ENCODE measurements at places on chromosomes 6 and 20.
A peak's percentile ranks its signal among the peaks of the same experiment; 100 is the strongest.

GRCh38 chr20:45036044-45036755 lies 64.7 kb downstream of the KCNS1 start:
- DNase-seq, result no peak

DNA sequence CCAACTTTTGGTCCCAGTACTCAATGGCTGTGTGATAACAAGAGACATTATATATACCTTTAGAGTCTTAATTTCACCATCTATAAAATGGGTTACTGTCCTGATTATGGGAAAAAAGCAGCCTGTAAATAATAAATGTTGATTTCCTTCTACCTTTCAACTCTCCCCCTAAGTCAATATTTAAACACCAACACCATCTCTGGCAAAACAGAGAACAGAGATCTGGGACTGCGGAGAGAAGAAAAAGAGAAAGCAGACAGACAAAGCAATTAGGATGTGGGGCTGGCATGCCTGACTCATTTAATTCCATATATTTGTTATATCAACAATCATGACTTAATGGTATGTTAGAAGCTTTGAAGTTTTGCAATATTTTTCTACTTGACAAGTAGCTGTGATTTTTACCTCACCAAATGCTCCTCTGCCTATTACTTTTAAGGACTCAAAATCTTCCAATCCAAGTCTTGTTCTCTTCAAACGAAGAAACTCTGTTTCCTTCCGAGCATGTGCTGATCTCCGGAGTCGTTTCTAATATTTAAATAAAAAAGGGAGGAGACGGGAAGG lies 23.3 kb downstream of the STK38 start:
- no peak for DNase-seq

GRCh38 chr20:54105653-54106052 lies 35.3 kb upstream of the BCAS1 start:
- DNase-seq, result no peak

DNA sequence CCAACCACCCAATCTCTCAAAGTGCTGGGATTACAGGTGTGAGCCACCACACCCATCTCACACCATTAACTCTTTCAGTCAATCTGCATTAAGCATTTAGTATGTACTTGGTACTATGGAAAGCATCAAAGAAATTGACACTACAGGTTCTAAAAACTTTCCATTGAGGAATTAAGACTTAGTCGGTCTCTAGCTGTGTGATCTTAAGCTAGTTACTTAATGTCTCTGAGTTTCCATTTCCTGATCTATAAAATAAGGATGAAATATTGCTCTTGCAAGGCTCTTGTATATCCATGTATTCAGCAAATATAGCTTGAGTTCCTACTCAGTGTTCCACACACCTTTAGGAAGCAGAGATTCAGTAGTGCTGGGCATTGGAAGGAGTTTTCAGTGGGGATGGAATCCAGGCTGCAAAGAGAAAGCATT lies 48.9 kb upstream of the NCOA3 start:
- no peak for DNase-seq

DNA sequence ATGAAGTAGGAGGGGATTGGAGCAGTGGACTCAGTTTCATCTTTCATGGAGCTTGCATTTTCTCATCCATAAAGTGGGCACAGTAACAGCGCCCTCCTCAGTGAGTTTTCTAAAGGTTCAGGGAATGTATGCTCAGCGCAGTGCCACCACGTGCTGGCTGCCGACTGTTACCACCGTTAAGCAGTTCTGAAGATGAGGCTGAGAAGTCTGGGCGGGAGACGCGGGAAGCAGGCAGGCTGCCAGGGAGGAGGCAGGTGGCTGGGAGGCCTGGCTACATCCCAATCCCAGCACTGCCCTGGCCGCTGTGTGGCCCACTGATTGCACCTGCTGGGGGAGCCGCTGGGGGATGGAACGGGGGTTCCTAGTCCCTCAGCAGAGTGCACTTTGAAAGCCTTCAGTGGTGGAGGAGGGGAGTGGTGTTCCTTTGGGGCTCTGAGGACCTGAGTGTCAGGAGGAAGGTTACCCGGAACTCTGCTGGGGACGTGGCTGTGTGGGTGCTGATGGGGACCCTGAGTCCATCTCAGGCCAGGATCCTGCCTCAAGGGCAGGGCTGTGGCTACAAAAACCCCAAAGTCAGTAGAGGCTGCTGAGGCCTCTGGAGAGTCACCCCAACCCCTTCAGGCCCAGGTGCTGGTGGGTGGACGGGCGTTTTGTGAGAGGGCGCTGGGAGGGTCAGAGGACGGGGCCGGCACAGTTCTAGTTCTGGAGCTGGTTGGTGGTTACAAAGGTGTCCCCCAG lies 28.0 kb upstream of the PHACTR3 start:
- peak; percentile 32 for DNase-seq

- DNase-seq, result no peak
Observed at GRCh38 chr6:9745476-9745875, 669.4 kb downstream of the TFAP2A start.

DNA sequence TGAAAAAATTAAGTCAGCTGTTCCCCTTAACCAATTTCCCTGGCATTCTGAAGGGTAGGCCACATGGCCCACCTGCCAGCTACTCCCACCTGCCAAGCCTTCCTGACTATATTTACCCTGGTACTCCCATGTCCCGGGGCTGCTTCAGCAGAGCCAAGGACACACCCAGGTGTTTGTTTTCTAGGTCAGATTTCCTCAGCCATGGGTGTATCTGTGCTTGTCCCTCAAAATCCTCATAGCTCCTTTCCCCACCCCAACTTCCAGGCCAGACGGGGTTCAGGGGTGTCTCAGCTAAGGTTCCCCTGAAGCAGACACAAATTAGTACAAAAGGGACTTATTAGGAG lies 139.4 kb upstream of the CDYL start:
- DNase-seq, result no peak

DNA sequence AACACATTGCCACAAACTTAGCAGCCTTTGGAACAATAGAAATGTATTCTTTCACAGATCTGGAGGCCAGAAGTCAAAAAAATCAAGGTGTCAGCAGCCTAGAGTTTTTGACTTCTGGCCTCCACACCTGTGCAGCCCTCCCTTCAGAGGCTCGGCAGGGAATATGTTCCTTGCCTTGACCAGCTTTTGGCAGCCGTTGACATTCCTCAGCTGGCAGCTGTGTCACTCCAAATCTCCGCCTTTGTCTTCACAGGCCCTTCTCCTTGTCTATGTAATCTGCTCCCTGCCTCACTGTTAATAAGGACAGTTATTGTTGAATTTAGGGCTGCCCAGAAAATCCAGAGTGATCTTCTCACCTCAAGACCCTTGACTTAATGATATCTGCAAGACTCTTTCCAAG lies 17.2 kb upstream of the AHI1 start:
- DNase-seq, result peak; percentile 21

DNA sequence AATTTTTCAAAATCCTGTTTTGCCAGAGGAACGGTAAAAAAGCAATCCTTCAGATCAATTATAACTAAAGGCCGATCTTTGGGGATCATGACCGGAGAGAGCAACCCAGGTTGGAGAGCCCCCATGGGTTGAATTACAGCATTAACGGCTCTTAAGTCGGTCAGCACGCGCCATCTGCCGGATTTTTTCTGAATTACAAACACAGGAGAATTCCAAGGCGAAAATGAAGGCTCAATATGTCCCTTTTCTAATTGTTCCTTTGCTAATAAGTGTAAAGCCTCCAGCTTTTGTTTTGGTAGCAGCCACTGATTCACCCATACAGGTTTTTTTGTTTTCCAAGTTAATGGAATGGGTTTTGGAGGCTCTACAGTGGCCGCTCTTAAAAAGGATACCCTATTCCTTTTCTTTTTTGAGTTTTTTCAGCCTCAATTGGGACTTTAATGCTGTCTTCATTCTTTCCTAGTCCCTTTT lies 16.9 kb upstream of the PTCRA start:
- peak; percentile 68 for DNase-seq

- DNase-seq, result peak; percentile 28
Observed at GRCh38 chr6:27251606-27252251, 4.2 kb downstream of the PRSS16 start.

GRCh38 chr6:111775145-111775922 lies 97.9 kb downstream of the FYN start:
- no peak for DNase-seq

- no peak for DNase-seq
Observed at GRCh38 chr6:9195322-9195721, 760.0 kb upstream of the SLC35B3 start.

GRCh38 chr20:49054056-49054643 lies 8.0 kb downstream of the CSE1L start:
- DNase-seq, result no peak

DNA sequence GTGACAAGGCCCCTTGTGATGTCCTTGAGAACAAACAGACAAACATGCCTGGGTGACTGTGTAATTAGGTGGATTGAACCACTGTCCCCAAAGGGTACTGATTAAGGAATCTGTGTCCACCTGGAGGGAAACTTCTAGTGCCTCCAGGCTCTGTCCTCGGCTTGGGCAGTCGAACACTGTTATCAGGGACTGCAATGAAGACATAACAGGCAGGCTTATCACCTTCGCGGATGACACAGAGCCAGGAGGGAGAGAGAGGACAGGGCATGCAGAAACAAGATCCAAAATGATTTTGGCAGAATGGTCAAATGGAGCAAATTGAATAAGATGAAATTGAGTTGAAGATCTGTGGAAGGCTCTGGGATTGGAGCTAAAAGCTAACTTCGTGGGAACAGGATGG lies 60.9 kb upstream of the ZFAND3 start:
- no peak for DNase-seq

GRCh38 chr6:52725535-52726192 lies 37.6 kb downstream of the GSTA2 start:
- DNase-seq, result no peak

DNA sequence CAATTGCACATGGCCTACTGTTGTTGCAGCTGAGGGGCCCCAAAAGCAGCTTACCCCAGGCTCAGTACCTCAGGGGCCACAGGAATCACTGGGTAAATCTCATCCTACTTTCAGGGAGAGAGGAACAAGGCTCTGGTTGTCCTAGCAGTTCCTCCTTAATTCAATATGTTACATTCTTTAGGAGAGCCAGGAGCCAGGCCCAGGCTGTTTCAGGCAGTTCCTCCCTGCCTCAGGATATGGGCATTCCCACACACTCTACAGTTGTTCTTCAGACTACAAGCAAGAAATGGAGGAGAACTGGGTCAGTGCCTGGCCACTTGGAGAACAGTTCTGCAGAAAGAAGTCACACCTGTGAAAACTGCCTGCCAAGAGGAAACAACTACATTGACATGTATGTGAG lies 9.6 kb upstream of the BTN3A2 start:
- no peak for DNase-seq

GRCh38 chr6:163327921-163328320 lies 86.6 kb upstream of the QKI start:
- DNase-seq, result peak; percentile 30

GRCh38 chr20:13543783-13544182 lies 94.9 kb downstream of the TASP1 start:
- no peak for DNase-seq

DNA sequence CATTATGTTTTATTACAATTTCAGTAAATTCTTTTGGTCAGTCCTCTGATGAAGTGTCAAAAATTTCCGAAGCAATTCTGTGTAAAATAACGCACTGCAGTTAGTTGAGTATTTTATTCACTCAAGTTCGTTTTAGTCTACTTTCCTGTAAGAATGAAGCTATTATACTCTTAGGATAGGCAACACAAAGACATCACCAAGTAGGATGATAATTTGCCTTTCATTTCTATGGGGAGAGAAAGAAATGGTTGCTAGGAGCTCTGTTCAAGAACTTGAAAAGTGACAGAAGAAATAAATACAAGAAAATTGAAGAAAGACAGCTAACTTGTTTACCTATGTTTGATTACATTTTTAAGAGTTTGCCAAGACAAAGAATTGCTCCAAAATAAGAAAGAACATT lies 290.4 kb downstream of the EYS start:
- DNase-seq, result no peak

DNA sequence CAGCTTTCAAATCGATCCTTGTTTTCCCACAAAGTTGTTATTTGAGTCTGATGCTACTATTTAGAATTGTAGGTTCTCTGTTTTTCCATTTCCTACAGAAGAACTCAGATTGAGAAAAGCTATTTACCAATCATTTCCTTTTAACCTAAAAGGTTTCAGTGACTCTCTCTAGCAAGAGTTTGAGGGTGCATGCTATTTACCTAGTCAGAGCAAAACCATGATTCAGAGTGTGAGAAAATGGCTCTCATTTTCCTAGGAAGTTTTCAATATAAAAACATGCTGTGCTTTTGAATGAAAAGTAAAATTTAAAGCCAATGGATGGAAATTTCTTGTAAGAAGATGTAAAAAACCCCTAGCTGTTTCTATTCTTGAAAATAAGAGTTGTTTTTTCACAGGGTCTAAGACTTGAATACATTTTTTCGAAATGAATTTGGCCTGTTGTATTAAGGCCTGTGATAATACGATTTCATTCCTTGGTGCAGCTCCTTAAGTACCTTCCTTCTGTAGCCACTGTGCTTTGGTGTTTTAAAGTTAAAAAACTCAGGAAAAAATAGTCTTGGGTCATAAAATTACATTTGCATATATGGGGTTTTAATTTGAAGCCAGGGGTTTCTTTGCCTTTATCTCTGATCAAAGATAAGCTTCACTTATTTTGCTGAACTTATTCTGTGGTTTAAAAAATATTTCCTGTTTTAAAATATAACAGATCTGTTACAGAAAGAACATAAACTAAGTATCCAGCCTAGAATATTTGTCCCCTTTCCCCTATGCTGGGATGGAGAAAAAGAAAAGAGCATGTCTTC lies 18.0 kb upstream of the RSPH3 start:
- DNase-seq, result no peak

GRCh38 chr6:147447835-147448611 lies 60.5 kb upstream of the SAMD5 start:
- no peak for DNase-seq

DNA sequence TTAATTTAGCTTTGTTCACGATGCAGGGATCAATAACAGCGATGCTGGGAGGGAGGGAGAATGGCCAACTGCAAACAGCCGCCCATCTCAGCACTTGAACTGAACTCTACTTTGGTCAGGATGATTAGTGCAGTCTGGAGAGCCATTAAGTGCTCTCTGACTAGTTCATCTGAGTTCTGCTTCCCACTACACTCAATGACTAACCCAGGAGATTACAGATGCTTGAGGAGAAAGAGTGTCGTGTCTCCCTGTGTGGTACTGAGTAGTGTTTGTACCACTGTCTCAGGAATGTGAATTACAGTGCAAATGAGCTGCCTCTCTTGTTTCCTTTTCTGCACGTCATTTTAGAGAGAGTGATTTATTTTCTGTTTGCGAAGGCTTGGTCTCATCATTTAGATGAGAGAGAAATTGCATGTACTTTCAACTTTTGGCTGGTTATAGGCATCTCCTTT lies 23.5 kb downstream of the CARMIL1 start:
- no peak for DNase-seq

DNA sequence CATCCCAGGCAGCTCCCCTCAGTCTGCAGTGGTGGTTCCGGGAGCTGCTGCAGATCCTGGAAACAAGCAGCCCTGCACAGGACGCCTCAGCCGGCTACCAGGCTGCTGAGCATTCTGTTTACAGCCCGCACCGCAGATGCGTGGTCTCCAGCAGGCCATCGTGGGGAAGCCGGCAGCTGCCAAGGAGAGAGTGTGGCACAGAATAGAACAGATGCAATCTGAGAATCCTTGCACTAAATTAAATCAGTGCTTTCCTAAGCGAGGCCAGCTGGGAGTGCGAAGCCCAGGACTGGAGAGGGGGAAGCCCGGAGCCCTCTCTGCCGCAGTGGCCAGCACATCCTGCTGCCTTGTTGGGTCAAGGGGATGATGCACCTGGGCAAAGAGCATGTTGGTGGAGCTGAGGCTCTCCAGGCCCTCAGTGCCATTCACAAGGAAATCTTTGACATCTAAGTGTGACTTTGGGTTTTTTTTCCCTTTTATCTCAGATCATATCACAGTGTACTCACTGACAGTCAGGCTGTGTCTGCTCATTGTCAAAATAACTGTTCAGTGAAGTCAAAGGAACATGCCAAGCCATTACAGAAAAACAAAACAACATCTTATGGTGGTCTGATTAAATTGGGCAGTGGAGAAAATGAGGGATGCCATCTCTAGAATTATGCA lies 118.1 kb downstream of the SYNDIG1 start:
- DNase-seq, result peak; percentile 44
